NCI-H1105 (cell line): ENCODE measurements at places on chromosomes 1 and 21.

DNA sequence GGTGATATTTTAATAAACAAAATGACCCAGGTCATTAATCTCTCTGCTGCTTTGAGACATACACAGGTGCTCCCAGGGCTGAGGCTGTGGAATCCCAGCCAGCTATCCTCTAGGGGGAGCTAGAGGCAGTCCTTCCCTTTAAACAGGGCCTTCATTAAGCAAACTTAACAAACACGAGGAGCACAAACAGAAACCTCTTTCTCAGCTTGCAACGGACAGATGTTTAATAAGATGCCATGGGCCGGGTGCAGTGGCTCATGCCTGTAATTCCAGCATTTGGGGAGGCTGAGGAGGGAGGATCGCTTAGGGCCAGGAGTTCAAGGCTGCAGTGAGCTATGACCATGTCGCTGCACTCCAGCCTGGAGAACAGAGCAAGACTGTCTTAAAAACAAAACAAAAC, 106.7 kb downstream of the HIVEP3 start:
- peak; percentile 38 for DNase-seq

DNA sequence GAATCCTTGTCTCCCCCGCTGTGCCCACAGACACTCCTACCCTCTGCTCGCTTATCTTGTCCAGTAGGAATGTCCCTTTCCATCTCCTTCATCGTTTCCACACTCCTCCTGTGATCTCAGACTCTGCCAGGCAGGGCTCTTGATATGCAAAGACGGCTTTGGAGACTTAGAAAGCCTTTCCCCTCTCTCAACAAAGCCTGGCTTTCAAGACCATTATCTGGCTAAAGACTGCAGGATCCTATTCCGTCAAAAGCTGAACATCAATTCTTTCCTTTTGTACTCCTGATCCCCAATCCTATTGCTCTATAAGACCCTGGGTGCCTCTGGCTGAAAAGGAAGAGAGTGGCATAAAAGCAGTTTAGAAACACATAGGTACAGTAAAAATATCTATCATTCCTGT, 63.9 kb downstream of the SDC3 start:
- DNase-seq = no peak

DNA sequence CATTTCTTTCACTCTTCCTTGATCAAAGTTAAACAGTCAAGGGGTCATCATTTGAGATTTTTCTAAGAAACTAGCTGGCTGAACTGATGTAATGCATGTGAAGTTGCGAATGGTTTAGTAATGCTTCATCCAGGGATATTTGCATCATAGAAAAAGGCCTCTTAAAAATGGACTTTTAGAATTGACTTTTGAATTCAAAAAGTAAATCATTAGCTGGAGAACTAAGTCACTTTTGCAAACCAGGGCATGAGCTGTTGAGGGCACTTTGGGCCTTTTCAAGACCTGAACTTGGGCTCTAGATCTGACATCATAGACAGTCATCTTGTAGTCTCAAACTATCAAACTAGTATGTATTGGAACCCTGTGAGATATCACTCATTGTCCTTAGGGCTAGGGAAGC, 85.0 kb downstream of the GRIK1 start:
- DNase-seq = no peak

- DNase-seq = peak; percentile 94
Observed at GRCh38 chr1:168466092-168466713, 77.6 kb downstream of the XCL2 start.

- no peak for DNase-seq
Observed at GRCh38 chr1:221462345-221462744, 279.5 kb downstream of the DUSP10 start.

DNA sequence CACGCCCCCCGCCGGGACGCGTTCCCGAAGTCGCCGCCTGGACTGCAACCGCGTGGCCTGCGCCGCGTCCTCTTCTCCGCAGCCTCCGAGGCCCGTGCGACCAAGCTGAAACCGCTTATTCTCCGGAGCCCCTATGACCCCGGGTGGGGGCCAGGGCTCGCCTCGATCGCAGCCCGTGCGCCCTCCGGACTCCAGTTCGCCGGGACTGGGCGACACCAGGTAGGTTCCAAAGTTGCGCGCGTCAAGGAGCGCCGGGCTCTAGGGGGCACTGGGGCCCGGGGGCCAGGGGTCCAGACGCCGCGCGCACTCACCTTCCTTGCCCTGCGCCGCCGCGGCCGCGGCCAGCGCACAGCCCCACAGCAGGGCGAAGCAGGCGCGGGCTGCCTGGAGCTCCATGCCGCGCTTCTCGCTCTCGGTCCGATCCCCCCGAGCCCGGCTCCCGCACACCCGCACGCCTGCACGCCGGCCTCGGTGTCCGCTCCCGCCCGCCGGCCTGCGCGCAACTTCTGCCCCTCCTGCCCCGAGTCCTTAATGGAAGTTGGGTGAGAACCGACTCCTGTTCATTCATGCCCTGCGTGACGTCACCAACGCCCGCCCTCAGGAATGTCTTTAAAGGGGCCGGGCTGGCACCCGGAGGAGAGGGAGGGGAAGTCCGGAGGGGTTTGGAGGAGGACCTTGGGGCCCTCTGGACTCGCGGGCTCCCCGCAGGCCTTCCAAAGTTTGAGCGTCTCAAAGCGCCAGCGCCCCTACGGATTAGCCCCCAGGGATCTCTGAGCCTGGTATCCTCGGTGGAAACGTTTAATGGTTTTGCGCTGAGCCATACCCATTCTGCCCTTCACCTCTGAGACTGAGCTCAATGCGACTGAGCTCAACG, at the start of gene EPHA2:
Gene EPHA2 (minus strand): TSS at position 533 of the 874 bp plus-strand sequence. CDS start 137 bp downstream, at position 396.
- peak; percentile 75 for DNase-seq

DNA sequence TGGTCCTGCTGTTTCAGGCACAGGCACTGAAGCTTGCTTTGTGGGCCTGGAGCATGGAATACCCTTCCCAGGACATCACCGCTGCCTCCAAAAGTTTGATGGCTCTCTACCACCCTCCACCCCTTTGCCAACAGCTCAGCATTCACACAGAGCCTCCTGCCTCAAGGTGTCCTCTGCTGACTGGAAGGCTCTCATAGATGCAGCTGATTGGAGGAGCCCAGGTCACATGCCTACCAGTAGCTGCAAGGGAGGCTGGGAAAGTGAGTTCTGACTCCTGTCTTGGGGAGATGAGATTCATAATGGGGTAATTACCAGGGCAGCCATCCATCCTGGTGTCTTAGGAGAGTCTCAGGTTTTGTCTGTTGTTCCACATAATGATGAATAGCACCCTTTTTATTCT, 124.8 kb upstream of the GRIK3 start:
- DNase-seq = no peak

DNA sequence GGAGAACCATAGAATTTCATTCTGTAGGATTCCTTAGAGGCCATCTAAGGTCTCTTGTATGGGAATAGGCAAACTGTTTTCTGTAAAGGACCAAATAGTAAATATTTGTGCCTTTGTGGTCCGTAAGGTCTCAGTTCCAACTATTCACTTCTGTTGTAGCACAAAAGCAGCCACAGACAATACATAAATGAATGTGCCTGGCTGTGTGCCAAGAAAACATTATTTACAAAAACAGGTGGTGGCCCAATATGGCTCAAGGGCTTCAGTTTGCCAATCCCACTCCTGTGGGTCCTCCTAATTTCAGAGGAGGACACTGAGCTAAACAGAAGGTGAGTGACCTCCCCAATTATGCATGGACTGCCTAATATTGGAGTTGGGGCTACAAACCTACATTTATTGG, 67.6 kb upstream of the EDEM3 start:
- DNase-seq = peak; percentile 28

DNA sequence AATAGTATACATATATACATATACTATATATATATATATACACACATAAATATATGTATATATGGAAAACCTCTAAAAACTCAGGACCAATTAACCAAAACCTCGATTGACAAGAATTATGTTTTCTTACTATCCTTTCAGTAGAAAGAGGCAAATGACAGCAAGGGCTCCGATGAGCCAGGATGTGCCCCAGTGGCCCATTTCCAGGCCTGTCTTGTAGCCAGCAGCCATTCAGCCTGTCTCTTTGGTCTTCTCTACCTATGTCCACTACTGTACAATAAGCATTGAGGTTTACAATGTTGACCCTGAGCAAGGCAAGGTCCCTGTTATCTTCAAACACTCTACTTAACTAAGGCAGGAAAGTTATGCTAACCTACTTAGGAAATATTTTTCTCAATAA, 9.8 kb downstream of the KCNA2 start:
- no peak for DNase-seq

GRCh38 chr1:177780096-177780700, 189.7 kb downstream of the SEC16B start:
- DNase-seq = peak; percentile 25
